Activated CD4-positive, alpha-beta T cell treated with anti-CD3 and anti-CD28 coated beads, Interleukin-2, amount 10 ng/mL, durations not matched to agents 7 days and 5 days (primary cell): ENCODE measurements at places on chromosomes 2 and 18. TPM values are rescaled to one million over a fixed set of nuclear protein-coding genes. Genes with fewer than 3 reads are reported as not detected.

DNA sequence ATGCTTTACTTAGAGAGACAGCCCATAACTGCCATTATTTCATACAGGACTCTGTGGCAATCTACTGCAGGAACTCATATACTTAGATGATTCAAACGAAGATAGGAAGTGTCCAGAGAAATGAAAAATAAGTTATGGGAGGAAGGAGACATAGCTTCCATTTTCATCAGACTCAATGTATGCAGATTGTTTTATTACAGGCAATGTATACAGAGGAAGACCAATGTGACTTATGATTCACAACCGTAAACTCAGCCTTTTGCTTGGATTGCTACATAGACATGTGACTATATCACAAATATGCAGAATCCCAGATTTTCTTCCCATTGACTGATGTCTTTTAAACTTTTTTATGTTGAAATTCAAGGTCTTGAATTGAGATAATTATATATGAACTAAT is 793.4 kb downstream of the SATB2 start:
- DNase-seq, result no peak

CHRNG gene
- not detected for total RNA-seq

GRCh38 chr18:10170375-10170774 is 256.6 kb downstream of the VAPA start:
- no peak for DNase-seq

DNA sequence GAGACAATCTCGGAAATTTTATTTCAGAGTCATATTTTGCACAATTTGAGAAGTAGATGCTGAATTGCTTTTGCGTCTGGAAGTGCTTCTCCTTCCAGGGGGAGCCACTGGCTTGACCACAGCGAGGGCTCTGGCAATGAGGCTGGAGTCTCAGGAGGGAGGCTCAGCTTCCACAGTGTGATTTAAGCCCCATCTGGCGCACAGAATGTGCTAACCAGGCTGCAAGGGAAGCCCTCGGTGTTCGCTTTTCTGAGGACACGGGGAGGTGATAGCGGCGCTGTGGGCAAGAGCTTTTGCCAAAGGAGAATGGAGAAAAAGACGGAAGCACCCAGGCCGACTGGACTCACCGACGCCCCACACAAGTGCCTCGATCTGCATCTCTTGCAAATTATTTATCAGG is 52.4 kb downstream of the ADI1 start:
- no peak for DNase-seq

DNA sequence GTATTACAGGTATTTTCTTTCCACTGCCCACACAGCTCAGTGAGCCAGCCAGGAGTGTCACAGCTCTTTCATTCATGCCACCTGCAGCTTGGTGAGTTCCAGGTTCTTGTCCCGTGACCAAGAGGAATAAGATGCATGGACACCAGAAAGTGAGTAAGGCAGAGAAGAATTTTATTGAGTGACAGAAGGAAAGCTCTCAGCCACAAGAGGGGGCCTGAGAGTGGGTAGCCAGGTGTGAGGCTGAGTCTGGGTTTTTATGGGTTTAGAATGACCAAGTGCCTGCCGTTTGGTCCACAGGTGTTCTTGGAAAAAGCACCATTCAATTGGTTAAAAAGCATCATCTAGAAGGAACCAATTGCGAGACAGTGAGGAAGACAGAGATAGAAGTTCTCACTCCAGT is 1097.1 kb upstream of the SLC39A10 start:
- no peak for DNase-seq

DNA sequence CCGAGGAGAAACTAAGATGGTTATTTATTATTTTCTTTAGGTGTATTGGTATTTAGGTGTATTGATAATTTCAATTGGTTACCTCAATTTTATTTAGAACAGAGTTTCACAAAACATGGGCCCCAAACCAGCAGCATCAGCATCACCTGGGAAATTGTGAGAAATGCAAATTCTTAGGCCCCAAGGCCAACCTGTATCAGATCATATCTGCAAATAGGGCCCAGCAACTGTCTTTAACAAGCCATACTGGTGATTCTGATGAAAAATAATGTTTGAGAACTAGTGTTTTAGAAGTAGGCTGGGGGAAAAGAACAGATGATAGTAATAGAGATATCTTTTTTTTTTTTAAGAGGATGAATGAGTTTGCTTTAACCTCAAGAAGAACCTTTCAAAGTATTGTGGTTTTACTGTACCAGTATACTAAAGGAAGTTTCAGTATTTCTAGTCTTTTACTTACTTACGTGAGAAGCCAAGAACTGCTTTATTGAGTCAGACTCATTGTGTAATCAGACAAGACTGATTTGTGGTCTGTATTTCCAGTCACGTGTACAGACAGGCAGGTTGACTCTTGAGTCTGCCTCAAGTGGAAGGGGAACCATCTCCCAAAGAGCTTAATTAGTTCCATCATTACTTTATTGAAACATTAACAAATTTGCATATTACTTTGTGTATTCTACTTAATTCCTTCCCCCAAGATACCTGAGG is 60.4 kb upstream of the GAREM1 start:
- peak; percentile 48 for DNase-seq

KCTD1 gene
- 5.3 TPM for total RNA-seq

TMEM178A gene
- total RNA-seq, result 0.32 TPM

- DNase-seq, result no peak
These were observed 300.4 kb upstream of the FANCL start for GRCh38 chr2:58541511-58541910.

DNA sequence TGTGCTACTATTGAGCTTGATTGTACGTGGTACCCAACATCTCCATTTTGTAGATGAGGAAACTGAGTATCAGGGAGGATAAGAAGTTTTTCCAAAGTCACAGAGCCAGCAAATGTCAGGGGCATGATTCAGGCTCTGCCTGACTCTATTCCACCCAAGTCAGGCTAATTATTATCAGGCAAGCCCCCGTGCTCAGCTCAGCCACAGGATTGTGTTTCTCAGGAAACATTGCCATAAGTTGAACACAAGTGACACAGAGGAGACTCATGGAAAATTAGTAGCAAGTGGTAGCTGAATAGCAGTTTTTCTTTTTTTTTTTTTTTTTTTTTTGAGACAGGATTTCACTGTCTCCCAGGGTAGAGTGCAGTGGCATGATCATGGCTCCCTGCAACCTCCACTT is 260.5 kb downstream of the C1D start:
- DNase-seq, result no peak

PLGLB1 gene
- 4.7 TPM for total RNA-seq

DNA sequence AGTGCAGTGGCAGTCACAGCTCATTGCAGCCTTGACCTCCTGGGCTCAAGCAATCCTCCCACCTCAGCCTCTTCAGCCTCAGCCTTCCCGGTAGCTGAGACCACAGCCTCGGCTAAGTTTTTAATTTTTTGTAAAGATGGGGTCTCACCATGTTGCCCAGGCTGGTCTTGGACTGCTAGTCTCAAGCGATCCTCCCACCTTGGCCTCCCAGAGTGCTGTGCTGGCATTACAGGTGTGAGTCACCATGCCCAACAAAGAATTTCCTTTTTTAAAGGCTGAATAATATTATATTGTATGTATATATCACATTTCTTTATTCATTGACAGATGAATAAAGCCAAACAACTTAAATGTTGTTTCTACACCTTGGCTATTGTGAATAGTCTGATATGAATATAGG is 42.5 kb downstream of the MOB4 start:
- no peak for DNase-seq

SH3YL1 gene
- 21.0 TPM for total RNA-seq

GRCh38 chr2:96819128-96819875 is 3.2 kb downstream of the CNNM3 start:
- DNase-seq, result no peak

MRO gene
- total RNA-seq, result not detected

KCNS3 gene
- not detected for total RNA-seq

DNA sequence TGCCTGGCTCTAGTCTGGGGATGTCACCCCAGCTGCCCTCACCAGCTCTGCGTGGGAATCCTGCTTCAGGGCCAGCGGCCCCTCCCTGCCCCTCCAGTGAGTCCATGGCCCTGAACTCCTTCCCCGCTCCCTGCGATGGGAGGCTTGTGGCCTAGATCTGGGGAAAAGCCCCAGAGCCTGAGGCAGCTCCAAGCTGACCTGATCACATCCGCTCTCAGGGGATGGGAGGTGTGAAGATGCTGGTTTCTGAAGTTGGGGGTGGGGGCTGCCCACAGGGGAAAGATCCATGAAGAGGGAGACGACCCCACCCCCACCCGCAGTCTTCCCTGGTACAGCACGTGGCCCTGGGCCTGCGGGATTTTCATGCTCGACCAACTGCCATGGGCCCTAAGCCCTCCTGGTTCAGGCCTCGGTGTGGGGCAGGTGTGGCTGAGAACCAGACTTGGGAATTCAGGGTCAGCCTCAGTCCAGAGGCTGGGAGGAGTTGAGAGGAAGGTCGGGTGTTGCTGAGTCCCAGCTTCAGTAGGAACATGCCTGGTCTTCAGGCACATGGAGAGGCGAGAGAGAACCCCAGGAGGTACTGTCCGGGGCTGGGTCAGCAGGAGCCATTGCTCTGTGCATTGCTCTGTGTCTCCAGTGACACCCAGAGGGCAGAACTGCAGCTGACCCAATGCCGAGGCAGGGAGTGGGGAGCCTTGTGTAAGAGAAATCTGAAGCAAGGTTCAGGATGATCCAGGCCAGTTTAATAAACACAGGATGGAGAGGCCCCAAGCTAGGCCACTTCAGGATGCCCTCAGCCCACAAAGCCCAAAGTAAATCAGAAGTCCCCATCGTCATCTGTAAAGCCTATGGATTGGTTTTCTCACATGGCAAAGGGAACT is 115.1 kb downstream of the CAPN13 start:
- no peak for DNase-seq

DNA sequence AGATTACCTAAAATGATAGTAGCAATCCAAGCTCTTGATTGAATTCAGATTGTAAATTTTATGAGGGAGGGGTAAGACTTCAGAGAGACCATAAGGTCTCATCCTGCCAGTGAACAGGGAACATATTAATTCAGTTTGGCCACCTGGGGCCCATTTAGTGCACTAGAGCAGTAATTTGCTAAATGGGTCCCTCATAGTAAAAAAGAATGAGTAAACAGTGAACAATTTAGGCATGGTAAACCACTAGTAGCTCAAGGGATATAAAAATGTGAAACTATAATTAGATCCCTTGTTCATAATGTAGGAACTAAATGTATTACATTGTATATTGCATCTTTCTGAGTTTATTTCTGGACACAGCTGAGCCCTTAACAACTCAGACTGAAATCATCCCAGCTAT is 4.9 kb upstream of the PHLPP1 start:
- no peak for DNase-seq

DNA sequence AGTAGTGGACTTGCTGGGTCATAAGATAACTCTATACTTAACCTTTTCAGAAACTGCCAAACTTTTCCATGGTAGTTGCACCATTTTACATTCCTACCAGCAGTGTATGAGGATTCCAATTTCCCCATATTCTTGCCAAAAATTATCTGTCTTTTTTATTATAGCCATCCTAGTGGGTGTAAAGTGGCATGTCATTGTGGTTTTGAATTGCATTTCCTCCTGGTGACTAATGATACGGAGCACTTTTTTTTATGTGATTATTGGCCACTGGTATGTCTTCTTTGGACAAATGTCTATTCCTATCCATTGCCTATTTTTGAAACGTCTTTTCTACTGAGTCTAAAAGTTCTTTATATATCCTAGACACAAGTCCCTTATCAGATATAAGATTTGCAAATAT is 44.3 kb downstream of the CACNB4 start:
- no peak for DNase-seq

DNA sequence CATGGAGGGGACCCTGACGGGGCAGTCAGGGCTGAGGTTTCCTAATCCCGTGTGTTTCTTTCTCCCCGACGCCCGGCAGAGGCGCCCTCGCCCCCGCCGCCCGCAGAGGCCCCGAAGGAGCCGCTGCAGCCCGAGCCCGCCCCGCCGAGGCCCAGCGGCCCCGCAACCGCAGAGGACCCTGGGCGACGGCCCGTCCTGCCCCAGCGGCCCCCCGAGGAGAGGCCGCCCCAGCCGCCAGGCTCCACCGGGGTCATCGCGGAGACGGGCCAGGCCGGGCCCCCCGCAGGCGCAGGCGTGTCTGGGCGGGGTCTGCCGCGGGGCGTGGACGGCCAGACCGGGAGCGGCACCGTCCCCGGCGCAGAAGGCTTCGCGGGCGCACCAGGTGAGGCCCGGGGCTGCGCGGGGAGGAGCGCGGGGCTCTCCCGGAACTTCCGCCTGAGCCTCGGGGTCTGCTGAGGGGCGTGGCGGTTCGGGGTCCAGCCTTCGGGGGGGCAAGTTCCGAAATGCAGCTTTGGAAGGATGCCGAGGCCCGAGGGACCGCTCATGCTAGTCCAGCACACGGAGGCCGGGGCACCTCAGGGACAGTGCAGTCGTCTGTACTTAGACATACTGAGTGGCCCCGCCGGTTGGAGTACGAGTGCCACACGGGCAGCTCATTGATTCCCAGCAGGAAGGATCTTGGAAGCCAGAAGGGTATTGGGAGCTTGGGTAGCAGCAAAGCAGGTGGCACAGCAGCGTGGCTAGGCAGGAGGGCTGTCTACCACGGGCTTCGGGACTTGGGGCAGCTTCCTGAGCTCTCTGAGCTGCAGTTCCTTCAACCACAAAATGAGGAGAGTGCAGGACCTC is 60.1 kb downstream of the EMILIN2 start:
- peak; percentile 42 for DNase-seq

- DNase-seq, result no peak
These were observed 95.3 kb upstream of the B3GNT7 start for GRCh38 chr2:231300020-231300721.

DNA sequence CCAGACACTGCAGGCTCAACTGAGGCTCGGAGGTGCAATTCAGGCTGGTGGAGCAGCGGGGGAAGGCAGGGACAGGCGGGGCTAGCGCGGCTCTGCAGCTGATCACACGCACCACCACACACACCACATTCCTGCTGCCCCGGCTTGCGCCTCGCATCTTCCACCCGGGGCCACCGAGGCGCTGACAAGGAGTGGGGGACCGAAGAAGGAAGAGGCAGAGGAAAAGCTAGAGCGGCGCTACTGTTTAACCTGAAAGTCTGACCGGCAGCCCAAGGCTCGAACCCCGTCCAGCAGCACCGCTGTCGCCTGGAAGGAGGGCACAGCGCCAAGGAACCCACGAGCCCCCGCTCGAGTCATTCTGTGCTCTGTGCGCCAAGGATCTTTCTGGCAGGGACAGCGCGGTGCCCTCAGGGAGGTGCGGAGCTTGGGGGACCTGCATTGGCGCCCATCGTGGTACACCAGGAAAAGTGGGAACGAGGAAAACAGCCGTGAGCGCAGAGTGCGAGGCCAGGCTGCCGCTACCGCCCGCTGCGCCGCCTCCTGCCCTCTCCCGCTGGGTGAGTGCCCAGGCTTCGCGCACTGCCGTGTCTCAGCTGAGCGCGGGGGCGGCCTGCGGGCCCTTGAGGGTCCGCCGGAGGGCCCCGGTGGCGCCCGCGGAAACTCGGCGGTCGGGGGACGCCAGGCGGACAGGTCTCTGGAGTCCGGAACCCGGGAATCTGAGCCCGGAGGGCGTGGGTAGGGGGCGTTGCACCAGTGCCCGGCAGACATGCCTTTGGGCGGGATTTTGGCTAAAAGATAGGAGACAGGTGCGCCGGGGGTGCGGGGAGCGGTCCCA is 860 bp upstream of the KCNJ3 start:
- DNase-seq, result no peak

GRCh38 chr18:8788503-8789429 is 83.4 kb downstream of the MTCL1 start:
- no peak for DNase-seq

GRCh38 chr2:205435970-205436369 is 246.3 kb upstream of the NRP2 start:
- DNase-seq, result no peak
